ENCODE measurements at places on chromosomes 13 and 19.

DNA sequence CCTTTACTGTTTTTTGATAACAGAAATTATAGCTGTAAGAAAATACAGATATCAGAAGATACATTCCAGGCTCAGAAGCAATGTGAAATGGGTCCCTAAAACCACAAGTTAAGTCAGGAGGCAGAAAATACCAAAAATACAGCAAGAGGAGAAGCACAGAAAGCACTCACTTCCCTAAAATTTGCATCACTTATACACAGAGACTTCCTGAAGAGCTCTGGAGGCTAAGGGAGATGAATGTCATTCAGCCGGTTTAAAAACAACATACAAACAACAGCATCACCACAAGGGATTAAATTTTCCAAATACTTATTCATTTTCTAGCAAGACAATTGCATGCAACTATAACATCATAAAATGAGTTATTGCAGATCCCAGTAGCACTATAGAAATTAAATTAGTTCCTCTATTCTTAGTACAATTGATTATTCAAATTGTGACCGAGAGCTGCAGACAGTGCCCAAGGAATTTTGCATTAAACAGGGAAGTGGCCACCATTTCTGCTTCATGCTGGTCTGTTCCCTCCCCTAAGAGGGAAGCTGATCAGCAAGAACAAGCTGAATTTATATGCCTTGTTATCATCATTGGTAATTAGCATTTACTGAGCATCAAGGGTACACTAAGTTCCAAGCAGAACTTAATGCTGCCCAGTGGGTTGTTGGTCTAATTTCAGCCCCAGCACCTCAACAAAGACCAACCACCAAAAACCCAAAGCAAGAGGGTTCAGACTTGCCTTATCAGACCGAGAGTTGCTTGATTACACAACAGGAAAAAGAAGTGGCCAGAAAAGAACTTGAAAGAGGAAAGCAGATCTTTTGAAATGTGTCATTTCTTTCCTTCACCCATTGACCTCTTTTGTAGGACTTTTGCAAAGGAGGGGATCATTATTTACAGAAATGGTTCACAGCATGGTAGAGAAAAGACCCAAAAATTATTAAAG is 140.7 kb downstream of the KCTD12 start:
- peak; percentile 22 for DNase-seq

- no peak for DNase-seq
Observed at GRCh38 chr19:28963486-28964250, 249.3 kb downstream of the UQCRFS1 start.

GRCh38 chr19:2385053-2385721 is 25.1 kb downstream of the TMPRSS9 start:
- peak; percentile 72 for DNase-seq

DNA sequence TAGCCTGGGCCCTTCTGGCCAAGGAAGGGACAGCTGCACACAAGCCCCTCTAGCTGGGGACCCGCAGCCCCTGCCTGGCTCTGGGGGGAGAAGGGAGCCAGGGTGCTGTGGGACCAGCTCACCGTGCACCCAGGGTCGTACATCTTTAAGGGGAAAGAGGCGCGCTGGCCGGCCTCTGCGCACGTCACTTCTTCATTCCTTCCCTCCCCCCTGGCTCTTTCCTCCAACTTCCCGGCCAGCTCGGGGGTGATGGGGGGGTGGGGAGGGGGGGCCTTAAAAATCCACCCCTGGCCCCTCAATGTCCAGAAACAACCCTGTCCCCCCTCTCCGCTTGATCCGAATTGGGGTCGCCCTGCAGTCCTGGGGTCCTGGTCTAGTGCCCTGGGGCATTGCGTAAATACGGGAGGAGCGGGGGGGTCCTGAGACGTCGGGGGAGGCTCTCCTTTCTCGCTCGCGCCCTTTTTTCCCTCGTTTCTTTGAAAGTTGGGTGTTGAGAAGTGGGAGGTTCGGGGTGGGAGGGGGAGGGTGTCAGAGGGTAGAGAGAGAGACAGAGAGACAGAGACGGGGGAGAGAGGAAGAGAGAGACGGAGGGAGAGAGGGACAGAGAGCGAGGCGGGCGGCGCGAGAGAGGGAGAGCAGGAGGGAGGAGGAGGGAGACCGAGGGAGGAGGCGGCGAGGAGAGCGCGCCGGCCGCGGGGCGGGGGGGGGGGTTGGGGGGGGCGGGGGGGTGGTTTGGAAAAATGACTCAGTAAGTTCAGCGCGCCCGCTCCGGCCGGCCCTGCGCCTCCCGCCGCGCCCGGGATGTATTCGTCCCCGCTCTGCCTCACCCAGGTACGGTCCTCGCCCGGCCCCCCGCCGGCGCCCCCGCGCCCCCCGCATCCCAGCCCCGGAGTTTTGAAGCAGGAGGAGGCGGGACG is at the start of gene NFIC:
Gene NFIC, plus strand, starts transcription at position 748 of the 917 bp plus-strand sequence. Its CDS starts 54 bp downstream, at position 802.
- peak; percentile 84 for DNase-seq

GRCh38 chr19:43527860-43528622 is 1.0 kb upstream of the ETHE1 start:
- no peak for DNase-seq

DNA sequence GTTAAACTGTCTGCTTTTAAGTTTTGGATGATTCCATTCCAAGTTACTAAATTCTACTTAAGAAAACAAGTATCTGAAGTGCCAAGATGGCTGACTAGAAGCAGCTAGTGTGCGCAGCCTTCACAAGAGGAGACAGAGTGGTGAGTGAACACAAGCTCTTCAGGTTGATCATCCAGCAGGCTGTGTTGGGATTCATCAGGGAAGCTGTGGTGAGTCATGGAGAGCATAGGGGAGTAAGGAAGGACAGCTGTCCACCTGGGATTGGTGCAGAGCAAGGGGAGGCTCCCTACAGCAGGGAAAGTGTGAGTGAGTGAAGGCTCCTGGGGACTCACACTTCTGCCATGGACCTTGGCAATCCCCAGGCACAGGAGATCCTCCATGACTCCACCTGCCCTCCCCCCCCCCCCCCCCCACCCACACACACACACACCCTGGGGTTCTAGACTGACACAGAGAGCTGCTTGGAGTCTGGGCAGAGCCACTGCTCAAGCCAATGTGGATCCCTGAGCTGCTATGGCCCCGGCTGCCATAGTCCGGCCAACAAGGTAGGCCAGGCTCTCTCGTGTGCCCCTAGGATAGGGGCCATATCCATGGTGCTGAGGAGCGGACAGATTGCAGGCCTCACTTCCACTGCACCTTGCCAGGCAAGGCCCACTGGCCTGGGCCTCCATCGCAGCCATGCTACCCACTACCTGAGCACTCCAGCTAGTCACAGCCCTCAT is 23.5 kb downstream of the SLC25A15 start:
- no peak for DNase-seq

DNA sequence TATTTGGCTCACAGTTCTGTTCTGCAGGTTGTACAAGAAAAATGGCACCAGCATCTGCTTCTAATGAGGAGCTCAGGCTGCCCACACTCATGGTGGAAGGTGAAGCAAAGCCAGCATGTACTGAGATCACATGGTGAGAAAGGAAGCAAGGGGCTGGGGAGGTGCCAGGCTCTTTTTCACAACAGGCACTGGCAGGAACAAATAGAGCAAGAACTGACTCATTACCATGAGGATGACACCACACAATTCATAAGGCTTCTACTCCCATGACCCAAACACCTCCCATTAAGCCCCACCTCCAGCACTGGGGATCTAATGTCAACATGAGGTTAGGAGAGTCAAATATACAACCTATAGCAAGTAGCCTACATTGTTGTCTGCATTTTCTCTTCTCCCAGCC is 522.6 kb downstream of the RFC3 start:
- DNase-seq, result no peak

- peak; percentile 81 for DNase-seq
Observed at GRCh38 chr13:26557393-26558073, at the start of gene WASF3. WASF3 (plus strand) TSS chr13:26557683; CDS start chr13:26642271, 84,588 bp downstream.

DNA sequence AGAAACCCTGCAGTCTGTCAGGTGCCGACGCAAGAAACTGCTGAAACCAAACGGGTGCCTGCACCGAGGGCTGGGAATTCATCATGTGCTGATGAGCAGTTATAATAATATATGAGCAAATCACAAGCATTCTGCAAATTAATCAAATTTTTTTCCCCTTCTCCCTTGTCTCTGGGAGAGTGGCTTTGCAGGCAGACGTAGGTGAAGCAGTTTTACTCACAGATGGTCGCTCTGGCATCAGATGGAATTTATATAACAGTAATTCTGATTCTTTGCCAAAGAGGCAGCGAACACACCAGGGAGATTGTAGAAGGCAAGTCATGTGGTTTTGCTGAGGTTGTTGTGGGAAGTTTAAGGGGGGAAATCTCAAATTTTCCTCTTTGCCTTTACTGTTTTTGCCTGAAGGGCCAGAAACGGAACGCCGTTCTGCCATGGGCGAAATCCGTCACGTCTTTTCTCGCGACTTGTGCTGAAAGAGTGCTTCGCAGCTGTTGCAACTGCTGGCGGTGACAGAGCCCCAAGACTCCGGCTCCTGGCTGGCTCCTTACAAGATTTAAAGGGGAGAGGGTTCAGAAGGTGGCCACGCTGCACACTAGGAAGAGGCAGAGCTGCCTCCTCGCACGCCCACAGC is 320.1 kb downstream of the ZNF536 start:
- DNase-seq, result no peak
